ENCODE measurements at places on chromosomes 4 and X. TPM values are rescaled to one million over a fixed set of nuclear protein-coding genes. Genes with fewer than 3 reads are reported as not detected.

Gene RAB39B
- 0.10 TPM for total RNA-seq

Gene SCD5
- total RNA-seq: 59.9 TPM

Gene MXRA5
- under 0.01 TPM for total RNA-seq

Gene REELD1
- not detected for total RNA-seq

Gene CLIC2
- 10.8 TPM for total RNA-seq

Gene IL1RAPL1
- total RNA-seq: 0.29 TPM

Gene ASB11
- total RNA-seq: not detected

Gene RBMX
- 315 TPM for total RNA-seq

Gene TTC29
- not detected for total RNA-seq

Gene TRIM75
- total RNA-seq: not detected

Gene ADD1
- 216 TPM for total RNA-seq

Gene P2RY10
- not detected for total RNA-seq

Gene DCK
- total RNA-seq: 21.1 TPM

Gene PRKG2
- total RNA-seq: under 0.01 TPM

Gene SNCA
- total RNA-seq: 94.4 TPM

Gene ARMCX4
- total RNA-seq: 5.7 TPM

Gene SLC16A2
- 2.0 TPM for total RNA-seq

Gene TREX2
- total RNA-seq: 5.9 TPM

Gene EMCN
- total RNA-seq: 158 TPM

Gene MAGEA9B
- total RNA-seq: not detected

Gene RBM47
- 0.10 TPM for total RNA-seq

Gene ACSL1
- total RNA-seq: 13.4 TPM

Gene HELT
- total RNA-seq: not detected

Gene ITGB1BP2
- 2.7 TPM for total RNA-seq

Gene CXCL8
- 175 TPM for total RNA-seq

Gene FAM149A
- not detected for total RNA-seq

Gene SLC9B1
- 0.57 TPM for total RNA-seq

Gene TCEAL6
- total RNA-seq: not detected

Gene XG
- total RNA-seq: 0.33 TPM

Gene CPEB2
- total RNA-seq: 11.1 TPM

Gene NKX6-1
- total RNA-seq: not detected

Gene SMR3B
- not detected for total RNA-seq

Gene DUX4
- total RNA-seq: not detected

Gene KLKB1
- total RNA-seq: not detected

Gene SYP
- under 0.01 TPM for total RNA-seq

Gene USP51
- 1.7 TPM for total RNA-seq

Gene TCEAL7
- total RNA-seq: 1.5 TPM

Gene ALB
- total RNA-seq: not detected

Gene ADGRA3
- total RNA-seq: 23.8 TPM

Gene GPM6B
- total RNA-seq: 0.33 TPM

Gene TLR7
- not detected for total RNA-seq

Gene CITED1
- not detected for total RNA-seq

Gene NDP
- 0.48 TPM for total RNA-seq

Gene HS6ST2
- 2.0 TPM for total RNA-seq

Gene CABS1
- total RNA-seq: not detected

Gene POF1B
- total RNA-seq: 1.1 TPM

Gene UCP1
- total RNA-seq: not detected

Gene ACOX3
- 54.5 TPM for total RNA-seq

Gene COL25A1
- total RNA-seq: 0.33 TPM

Gene HMX1
- not detected for total RNA-seq

Gene GC
- not detected for total RNA-seq

Gene KIT
- total RNA-seq: 21.4 TPM

Gene UGT2B15
- not detected for total RNA-seq

Gene SPIN3
- 6.1 TPM for total RNA-seq

Gene LANCL3
- total RNA-seq: 0.98 TPM
